ENCODE measurements at places on chromosomes 16 and 17.
A peak's percentile ranks its signal among the peaks of the same experiment; 100 is the strongest.

DNA sequence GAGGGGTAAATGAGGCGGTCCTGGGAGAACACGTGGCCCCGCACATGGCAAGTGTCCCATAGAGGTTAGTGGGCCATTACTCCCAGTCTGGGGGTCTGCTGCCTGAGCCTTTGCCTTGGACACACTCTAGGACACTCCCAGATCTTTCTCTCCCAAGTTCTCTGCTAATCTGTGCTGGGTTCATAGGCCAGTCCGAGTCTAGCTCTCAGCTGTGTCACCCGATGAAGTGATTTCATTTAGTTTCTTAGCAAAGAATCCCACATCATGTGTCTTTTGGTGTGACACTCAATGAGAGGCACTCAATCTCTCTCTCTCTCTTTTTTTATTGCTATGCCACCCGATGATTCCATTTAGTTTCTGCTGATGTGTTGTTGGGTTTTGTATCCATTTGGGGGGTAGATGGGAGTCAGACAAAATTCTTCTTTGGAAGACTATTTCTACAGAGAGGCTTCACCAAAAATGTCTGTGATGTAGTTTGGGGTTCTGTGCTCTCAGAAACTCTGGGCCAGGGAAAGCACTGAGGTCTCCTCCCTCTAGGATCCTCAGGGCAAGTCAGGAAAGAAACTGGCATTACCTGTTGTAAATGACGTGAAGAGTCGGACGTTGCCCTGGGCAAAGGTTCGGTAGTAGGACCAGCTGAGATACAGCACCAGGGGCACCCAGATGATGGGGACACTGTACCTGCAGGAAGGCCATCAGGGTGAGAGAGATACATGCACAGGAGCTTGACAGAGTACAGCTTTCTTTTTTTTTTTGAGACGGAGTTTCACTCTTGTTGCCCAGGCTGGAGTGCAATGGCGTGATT lies 25.2 kb upstream of the MLKL start:
- no peak for DNase-seq

- no peak for DNase-seq
Observed at GRCh38 chr16:15484662-15485061, 50.3 kb downstream of the BMERB1 start.

DNA sequence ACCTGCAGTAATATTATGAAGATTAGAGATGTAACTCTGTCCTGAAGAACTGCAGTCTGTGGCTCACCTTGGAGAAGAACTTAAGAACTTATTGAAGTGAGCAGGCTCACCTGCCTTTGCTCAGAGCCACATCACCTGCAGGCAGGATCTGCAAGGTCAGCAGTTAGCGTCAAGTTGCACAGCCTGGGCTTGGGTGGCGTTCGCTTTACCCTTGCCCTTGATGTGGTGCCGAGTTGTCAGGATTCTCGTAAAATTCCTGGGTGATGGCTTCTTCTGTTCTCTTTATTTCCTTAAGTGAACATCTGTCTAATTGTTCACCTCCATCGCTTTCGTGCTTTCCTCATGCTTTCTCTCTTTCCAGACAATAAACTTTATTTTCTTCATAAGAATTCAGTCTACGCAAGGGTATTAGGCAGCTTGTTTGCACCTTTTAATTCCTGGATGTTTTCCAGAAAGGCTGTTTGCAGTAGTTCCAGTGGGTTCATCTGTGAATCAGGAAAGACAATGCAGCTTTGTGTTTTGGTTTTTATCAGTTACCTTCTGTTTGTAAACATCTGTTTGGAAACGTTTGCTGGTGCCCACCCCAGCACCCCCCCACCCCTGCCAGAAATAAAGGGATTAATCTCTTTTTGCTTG lies 254.3 kb downstream of the WWOX start:
- no peak for DNase-seq

DNA sequence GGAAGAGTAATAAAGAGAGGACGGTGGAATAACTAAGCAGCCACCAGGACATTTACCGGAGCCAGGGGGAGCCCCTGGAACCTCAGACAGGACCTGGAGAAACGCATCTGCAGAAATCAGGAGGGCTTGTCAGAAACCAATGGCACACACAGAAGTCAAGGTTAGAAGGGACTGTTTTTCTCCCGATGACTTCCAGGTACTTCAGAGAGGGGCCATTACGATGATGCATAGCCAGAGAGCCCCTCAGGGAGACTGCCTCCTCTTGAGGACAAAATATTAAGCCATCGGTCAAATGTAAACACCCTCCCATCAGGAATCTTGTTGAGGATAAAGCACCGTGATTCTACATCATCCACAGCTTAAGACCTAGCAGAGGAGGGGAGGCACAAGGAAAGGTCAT lies 333.6 kb upstream of the CDH5 start:
- DNase-seq = no peak

- DNase-seq = no peak
Observed at GRCh38 chr17:48589831-48590606, at the start of gene HOXB3. HOXB3 (minus strand) TSS chr17:48590241; CDS start chr17:48552474, 37,767 bp downstream.

- no peak for DNase-seq
Observed at GRCh38 chr17:46818316-46818928, at the start of gene WNT3. WNT3 (minus strand) TSS chr17:46818692; CDS start chr17:46818597, 95 bp downstream.

- DNase-seq = no peak
Observed at GRCh38 chr17:37700881-37701280, 44.0 kb downstream of the HNF1B start.

DNA sequence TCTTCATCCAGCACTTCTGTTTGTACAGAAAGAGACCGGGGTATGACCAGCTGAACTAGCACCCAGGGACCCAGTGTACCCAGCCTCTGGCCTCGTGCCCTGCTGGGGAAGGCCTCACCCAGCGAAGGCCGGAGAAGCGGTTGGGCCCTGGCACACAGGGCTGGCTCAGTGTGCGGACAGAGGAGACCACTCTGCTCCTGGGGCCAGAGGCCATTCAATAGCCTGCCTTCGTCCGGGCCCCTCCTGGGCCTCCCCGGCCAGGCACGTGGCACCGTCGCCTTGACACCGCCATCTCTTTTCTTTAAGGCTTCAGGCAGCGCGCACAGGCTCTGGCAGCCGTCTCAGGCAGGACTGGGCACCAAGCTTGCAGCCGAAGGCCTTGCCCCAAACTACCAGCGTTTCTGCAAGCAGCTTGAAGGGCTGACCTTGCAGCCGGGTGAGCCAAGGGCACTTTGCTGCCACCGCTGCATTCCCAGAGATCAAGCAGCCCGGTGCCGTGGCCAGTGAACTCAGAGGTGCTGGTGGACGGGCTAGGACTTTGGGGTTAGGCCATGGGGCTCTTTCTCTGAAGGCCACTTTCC lies 8.0 kb downstream of the TAX1BP3 start:
- no peak for DNase-seq

GRCh38 chr17:19244781-19245180 lies 7.6 kb downstream of the EPN2 start:
- DNase-seq = peak; percentile 73

GRCh38 chr17:72901083-72901482 lies 191.4 kb downstream of the SLC39A11 start:
- no peak for DNase-seq

GRCh38 chr17:4449736-4450135 lies 16.0 kb downstream of the SPNS3 start:
- no peak for DNase-seq

DNA sequence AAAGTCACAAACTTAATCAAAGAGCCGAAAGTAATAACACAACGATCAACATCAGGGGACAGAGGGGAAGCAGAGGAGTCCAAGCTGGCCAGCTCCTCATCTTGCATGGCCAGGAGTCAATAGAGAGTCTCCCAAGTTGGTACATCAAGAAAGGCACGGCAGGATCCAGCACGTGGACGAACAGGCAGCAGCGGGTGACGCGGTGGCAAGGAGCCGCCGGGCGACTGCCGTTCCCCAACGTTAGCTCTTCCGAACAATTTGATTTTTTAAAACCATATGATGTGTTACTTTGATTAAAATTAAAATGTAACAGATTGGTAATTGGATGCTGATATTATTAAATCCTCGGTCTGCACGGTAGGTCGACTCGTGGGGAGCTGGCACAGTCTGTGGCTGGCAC lies 81.8 kb upstream of the DOC2B start:
- no peak for DNase-seq

DNA sequence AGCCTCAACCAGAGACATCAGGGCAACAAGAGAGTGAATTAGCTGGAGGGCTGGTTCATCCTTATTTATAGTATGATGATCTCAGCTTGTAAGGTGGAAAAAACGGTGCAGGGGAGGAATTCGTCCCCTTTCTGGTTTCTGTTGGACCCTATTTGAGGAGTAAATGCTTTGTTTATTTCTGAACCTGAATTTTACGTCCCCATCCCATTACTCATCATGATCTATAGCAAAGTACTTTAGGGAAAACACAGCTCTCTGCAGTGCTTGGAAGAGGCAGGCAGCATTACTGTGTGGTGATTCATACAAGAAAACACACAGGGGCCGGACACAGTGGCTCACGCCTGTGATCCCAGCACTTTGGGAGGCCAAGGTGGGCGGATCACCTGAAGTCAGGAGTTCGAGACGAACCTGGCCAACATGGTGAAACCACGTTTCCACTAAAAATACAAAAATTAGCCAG lies 8.0 kb upstream of the VAT1L start:
- DNase-seq = no peak

- no peak for DNase-seq
Observed at GRCh38 chr17:77320485-77321256, 179.9 kb downstream of the SEC14L1 start.

GRCh38 chr17:74078363-74078941 lies 125.0 kb upstream of the RPL38 start:
- no peak for DNase-seq

DNA sequence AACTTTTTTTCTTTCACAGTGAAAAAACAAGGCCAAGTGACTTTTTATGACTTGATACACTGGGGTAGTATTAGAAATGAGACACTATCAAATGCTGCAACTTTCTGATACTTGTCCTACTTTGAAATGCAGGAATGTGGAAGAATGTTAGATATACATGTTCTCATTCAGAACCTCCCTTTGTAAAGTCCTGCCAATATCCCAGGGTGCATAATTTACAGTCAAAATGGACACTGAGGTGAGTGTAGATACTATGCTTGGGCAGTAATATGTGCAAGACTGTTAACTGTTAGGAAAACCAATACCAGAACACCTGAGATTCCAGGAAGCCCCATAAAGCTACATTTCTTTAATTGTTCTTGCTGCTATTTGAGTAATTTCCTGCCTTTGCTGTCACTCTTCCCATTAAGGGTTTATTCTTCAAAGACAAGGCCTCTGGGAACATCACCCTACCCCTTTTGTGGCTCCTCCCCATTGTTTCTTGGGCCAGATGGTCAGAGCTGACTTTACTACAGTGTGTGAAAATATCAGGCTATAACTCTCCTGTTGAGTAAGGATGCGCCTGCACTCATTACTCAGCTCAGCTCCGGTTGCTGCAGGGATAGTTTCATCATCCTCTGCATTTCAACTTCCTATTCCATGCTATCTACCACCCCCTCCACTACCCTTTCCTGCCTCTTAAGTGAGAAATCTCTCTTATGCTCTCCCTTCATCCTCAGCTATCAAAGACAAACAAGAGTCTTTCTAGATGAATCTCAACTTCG lies 48.7 kb downstream of the TMEM100 start:
- DNase-seq = no peak

- no peak for DNase-seq
Observed at GRCh38 chr17:74497471-74497870, 31.0 kb downstream of the CD300A start.

DNA sequence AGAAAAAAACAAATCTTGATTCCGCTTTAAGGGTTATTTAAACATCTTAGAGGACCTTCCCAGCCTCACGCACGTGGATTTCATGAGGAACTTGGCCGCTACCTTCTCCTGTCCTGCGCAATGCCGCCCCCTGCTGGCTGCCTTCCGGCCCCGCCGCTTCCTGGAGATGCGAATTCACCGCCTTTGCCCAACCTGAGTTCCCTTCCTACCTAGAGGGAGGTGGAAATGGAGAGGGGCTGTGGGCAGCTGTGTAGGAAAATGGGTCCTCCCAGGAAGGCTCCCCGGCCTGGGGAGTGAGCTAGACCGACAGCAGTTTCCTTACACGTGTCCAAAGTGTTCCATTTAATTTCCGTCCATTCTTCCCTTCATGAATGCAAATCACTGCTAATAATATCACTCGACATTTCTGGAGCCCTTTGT lies 1.0 kb upstream of the ABCC12 start:
- DNase-seq = peak; percentile 64

DNA sequence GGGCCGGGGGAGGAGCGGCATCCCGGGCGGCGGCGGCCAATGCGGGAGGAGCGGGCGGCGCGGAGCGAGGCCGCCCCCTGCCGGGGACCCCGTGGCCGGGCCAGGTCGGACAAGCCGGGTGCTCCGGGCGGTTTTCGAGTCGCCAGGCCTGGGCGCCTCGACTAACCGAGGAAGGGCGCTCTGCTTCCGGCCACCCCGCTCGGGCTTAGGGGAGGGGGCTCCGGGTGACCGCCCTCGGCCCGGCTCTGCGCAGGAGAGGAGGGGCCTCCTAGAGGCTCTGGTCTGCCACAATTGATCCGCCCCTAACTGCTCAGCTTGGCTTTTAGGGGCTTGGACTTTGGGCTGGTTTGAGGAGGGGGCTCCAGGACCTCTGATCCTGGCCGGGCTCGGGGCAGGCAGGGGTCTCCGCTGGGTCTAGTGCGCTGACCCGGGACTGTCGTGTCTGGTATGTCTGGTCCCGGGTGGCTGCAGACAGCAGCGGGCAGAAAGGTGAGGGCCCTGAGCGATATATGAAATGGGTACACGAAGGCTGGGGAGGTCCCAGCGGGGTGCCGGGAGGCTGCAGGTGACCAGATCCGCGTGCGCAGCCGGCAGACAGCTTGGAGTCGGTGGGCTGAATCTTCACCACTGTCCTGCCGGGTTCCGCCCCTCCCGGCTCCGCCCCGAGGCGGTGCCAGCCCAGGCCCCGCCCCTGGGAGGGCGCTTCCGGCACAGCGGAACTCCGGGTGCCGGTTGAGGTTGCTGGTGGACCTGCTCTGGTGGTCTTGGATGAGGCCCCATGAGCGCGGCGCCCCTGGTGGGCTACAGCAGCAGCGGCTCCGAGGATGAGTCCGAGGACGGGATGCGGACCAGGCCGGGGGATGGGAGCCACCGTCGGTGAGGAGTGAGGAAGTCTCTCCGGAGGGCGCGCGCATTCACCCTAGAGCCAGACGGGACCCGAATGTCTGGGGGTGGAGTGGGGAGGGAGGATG lies at the start of gene USB1:
Gene USB1, plus strand, starts transcription at position 702 of the 971 bp plus-strand sequence. Its CDS starts 77 bp downstream, at position 779.
- peak; percentile 65 for DNase-seq

DNA sequence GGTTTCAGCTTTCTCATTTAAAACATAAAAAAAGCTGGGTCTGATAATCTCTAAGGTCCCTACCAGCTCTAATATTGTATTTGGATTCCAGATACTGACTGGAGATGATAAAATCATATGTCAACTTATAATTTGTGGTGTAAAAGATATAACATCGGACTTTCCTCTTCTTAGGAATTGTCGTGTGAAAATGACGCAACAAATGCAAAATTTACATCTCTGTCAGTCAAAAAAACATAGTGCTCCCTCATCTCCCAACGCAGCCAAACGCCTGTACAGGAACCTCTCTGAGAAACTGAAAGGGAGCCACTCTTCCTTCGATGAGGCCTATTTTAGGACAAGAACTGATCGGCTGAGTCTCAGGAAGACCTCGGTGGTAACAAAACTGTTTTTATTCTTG lies 197.3 kb downstream of the ANKFN1 start:
- DNase-seq = no peak

GRCh38 chr16:8963010-8963820 lies 491 bp downstream of the USP7 start:
- DNase-seq = no peak
